Left renal cortex interstitium (tissue), 4 donors: ENCODE measurements at places on chromosomes 16 and 17.

GRCh38 chr17:45050481-45051059 is 862 bp downstream of the DCAKD start:
- DNase-seq = no peak

DNA sequence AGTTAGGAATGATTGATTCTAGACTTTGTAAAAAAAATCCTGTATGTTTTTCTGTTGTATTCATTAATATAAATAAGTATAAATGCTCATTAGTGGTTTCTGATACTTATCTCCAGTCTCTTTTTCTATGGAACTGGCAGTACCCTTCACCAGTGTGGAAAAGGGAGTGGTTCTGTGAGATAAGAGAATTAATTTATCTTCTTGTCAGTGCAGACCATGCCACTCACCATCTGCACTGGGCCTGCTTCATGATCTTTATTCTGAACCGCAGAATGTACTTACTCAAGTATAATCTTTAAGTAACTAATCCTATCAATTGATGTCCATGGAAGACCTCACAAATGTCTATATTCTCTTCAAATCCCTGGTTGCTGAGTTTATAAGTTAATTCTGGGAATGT is 836.1 kb upstream of the CDH8 start:
- DNase-seq = no peak

GRCh38 chr16:17777408-17777863 is 306.7 kb upstream of the XYLT1 start:
- no peak for DNase-seq

GRCh38 chr16:69709456-69710084 is 16.8 kb downstream of the NQO1 start:
- DNase-seq = peak; percentile 37

DNA sequence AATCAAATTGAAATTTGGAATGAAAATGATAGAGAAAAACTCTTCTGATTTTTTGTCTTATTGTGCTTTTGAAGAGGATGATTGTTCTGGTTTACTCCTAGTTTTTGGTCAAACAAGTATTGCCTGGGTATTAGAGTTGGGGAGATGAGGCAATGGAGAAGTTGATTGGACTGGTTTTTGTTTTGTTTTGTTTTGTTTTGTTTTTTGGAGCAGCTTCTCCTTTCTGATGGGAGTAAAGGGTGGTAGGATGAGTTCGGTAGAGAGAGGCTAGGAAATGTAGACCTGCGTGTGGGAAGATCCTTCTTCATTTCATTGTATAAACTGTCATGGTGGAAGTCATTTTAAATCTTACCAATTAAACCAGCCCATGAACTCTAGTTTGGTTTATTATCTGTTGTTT is 17.7 kb downstream of the ATP6V0A1 start:
- no peak for DNase-seq

GRCh38 chr16:87507351-87508069 is 14.7 kb upstream of the ZCCHC14 start:
- no peak for DNase-seq

- peak; percentile 68 for DNase-seq
Measured at GRCh38 chr17:71180801-71181385, 939.9 kb upstream of the SOX9 start.

DNA sequence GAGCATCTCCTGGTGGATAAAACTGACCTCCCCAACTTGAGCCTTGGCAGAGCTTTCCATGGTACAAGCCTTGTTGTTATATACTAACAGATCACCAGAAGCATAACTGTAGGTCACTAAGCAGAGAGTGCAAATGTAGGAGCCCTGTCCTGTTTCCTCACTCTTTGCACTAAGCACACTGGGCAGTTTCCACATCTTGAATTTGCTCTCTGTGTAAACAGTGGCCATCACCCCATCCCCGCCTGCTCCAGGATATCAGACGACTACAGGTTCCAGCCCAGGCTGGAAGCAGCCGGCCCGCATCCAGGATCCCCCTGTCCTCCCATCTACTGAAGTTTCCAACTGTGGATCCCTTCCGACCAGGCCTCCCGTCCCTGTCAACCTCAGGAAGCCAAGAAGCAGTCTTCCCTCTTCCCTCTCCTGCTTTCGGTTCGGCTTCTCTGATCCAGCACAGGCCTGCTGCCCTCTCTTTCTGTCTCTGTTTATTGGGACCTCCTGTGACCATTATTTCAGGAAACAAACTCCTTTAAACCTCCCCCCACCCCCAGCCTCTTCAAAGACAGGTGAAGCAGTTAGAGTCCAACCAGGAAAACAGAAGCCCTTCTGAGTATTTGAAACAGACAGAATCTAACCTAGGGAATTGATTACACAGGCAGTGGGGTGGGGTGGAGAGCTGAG is 22.6 kb upstream of the CACNG4 start:
- DNase-seq = no peak

DNA sequence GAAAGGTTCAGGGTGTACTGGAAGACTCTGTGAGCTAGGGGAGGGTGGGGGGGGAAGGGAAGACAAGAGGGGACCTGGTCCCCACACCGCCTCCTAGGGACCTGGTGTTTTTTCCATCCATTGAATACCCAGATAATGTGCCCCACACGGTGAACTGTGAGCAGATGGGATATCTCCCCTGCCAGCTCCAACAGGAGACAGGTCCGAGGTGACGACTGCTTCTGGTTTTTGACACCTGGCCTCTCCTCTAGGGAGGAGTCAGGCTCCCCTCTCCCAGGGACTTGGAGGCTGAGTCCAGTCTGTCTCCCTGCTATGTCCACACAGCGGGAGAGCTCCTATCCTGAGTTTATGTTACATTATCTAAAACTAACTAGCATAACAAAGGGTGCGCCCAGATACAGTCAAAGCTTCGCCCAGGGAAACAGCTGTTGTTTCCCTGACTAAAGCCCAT is 1.8 kb downstream of the MARVELD3 start:
- DNase-seq = no peak

GRCh38 chr17:76924345-76925342 is 56.4 kb downstream of the MGAT5B start:
- no peak for DNase-seq

DNA sequence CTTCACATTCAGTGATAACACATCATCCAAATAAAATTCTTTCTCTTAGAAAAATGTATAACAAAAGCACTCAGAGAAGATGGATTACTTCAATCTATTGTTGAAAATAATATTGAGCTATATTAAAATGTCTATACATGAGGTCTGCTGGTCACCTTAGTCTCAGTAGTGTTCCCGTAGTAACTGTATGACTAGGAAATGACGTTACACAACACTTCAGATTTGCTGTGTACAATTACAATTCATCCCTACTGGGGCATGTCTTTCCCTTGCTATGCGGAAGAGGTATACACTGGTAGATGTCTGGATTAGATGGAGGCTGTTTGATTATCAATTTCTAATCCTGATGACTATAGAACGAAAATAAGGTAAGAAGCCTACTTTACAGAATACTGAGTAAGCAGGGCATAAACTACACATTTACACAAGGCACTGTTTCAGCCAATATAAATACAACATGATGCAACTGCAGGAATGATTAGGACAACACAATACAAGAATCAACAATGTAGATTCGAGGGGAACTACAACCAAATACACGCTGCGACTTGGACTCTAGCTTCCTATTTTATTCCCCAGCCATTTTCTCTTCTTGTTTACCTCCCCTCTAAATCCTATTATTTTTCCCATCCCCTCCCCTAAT is 982.5 kb upstream of the CDH8 start:
- DNase-seq = no peak

- no peak for DNase-seq
Measured at GRCh38 chr17:81710514-81711308, 1.4 kb upstream of the SLC25A10 start.

GRCh38 chr17:33266116-33266515 is 27.0 kb downstream of the ASIC2 start:
- no peak for DNase-seq
